ENCODE measurements at places on chromosomes 13 and 19.

GRCh38 chr13:49272296-49272695 lies 24.6 kb downstream of the CDADC1 start:
- no peak for DNase-seq

DNA sequence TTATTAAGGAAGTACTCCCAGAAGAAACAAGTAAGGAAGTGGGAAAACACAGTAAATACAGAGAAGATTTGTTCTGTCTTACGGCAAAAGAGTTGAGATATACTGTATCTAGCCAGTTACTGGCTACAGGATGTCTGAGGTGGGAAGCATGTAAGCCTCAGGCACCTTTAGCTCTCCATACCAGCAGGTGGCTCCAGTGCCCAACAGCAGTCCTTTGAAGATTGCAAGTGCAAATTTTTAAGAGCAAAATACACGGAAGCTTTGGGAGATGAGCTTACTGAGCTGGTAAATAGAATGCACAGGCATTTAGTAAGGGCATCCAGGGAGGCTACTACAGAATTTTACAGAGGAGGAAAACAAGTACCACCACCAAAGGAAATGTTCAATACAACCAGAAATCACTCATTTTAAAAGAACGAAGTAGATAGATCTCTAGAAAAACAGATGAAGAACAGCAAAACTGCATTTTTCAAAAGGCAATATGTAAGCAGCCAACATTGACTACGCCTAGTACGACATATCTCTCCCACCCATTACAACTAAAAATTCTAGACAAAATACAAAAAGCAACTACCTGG lies 57.9 kb upstream of the VSTM2B start:
- DNase-seq, result no peak

GRCh38 chr19:51103926-51104341 lies 4.3 kb downstream of the CTU1 start:
- DNase-seq, result no peak

GRCh38 chr13:74570046-74570445 lies 435.8 kb upstream of the KLF12 start:
- DNase-seq, result no peak

DNA sequence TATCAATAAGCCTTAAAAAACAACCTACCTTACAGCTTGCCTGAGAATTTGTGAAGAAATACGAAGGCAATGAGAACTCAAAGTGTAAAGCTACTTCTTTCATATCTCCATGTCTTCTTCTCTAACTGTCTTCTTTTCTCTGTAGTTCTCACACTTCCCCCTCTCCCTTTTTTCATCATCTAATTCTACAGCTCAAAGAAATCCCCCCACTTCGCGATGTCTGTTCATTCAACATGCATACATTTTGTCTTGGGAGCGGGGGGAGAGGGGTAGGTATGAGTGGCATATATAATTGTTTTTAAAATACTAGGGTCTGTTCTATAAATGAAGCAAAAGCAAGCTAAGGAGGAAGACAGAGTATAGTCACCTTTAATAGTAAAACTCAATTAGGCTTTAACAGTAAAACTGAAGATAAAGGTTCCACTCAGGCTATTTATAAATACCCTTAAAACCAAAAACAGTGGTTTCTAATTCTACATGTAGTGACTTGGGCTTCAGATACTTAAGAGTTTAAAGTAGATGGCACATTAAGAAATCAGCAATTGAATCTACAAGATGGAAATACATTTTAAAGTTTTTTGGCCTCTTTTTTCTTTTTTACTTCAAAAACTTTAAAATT lies 106.9 kb downstream of the KLF12 start:
- DNase-seq, result no peak

DNA sequence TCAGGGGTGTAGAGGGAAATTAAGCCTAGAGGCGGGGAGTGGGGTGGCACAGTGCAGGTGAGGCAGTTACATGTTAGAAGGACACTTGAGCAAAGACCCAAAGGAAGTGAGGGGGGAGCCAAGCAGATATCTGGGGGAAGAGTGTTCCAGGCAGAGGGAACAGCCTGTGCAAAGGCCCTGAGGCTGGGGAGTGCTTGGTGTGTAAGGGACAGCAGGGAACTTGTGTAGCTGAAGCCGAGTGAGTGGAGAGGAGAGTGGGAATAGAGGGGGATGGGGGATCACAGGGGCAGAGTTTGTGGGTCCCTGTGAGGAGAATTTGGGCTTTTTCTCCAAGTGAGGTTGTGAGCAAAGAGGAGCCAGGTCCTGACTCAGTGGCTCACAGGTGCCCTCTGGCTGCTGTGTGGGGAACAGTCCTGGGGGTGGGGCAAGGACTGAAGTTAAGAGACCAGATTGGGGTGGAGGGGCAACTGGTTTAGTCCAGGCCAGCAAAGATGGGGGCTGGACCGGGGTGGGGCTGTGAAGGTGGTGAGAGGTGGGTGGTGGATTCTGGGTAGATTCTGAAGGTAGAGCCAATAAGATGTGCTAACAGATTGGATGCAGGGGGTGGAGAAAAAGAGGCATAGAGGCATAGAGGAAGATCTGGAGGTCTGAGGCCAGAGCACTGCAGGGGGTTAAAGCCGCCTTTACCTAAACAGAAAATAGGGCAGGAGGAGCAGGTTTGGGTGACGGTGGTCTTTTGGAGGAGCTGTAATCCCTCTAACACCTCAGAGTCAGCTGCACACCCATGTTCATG lies 75.3 kb downstream of the CACNA1A start:
- peak; percentile 22 for DNase-seq

GRCh38 chr13:94415500-94416237 lies 63.8 kb downstream of the DCT start:
- DNase-seq, result no peak

DNA sequence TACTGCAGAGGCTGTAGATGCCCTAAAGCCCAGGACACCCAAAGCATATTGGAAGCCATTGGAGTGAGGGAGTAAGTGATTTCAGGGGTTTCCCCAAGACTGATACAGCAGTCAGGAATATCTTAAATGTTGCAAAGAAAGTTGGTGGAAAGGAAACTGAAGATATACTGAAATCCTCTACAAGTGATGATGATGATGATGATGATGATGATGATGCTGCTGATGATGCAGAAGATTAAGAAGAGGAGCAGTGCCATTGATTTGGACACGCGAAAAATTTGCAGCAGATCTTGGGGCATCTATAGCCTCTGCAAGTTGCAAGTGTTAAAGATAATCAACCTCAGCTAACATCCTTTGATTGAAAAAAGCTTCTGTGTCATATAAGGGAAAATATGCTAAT lies 23.8 kb downstream of the ZNF44 start:
- no peak for DNase-seq

DNA sequence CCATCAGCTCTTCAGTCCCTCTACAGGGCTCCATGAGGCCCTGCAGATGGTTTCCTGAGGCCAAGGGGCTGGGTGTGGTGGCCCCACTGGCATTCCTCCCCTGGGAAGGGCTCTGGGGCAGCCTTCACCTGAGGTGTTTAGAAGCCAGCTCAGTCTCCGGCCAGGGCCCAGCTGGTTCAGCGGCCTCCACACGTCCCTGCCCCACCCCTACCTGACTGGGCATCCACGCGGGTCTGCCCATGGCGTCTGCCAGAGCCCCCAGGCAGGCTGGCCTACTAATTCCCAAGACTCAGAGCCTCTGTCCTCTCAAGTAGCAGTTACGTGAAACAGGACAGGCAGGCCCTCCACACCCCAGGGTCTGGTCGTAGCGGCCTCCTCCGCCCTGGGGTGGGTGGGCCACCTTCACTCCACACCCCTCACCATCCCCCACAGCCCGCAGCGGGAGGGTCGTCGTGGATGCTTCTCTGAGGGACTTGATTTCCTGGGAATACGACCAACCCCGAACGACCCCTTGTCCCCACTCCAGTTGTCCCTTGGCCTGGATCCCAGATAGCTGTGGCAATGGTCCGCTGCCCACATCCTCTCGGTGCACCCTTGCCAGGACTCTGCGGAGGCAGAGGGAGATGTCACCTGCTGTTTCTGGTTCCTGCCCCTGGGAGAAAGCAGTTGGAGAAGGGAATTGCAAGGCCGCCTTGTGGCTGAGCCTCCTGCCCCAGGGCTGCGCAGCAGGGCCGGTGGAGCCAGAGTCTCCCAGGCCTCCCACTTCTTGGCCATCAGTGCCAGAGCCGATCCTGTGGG lies 24.3 kb downstream of the CAPN12 start:
- DNase-seq, result no peak

DNA sequence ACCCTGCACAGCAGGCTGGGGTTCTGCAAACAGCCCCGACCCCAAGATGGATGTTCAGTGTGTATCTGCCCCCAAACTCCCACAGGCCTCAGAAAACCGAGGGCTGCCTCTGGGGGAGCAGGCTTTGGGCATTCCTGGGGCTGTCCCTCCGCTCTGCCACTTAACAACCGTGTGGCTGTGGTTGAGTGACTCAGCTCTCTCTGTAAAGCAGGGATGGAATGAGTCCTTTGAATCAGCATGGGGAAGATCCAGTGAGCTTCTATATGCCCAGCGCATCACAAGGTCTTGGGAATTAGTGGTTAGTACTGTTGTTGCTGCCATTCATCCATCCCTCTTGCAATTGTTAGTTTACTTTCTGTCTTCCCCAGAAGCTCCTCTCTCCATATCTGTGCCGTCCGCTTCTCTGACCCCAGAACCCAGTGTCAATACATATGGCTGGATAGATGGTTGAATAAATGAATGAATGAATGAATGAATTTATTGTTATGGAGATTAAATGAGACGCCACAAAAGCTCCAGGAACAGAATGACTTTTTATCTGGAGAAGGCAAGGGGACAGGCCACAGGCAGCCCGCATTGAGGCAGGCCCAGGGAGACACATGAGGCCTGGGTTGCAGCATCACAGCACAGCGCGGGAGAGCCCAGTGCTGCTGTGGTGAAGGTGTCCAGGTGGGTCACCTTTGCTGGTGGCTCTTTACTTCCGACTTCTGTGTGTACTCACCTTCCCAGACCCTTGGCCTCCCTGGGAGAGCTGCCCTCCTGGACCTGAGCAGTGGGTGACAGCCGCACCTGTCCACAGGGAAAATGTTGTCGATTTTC lies 89.2 kb downstream of the RGCC start:
- no peak for DNase-seq

DNA sequence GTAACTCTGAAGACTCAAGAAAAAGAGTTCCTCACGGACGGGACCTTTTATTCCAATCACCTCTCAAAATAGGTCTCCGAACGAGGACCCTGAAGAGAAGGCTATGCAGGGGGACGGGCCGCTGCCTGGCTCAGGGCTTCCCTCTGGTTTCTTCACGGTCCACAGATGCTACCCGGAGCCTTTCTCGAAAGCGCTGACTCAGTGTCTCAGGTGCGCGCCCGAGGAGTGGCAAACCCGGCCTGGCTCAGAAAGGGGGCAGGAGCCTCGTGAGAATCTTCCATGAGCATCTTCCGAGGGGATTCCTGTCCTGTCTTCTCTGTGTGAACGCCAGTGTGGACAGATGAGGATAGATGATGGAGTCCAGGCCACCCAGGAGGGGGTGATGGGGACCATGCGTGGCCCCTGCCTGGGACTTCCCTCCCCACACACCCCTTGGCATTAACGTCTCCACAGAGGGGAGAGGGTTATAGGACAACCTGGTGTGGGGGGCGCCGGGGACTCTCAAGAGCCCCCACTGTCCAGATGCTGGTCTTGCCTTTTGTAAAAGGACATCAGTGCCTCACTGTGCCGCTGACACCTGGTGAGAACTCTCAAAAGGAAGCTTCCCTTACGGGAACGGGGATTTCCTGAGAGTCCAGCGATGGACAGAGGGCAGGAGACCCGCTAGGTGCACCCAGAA lies 16.5 kb downstream of the LSM4 start:
- no peak for DNase-seq

DNA sequence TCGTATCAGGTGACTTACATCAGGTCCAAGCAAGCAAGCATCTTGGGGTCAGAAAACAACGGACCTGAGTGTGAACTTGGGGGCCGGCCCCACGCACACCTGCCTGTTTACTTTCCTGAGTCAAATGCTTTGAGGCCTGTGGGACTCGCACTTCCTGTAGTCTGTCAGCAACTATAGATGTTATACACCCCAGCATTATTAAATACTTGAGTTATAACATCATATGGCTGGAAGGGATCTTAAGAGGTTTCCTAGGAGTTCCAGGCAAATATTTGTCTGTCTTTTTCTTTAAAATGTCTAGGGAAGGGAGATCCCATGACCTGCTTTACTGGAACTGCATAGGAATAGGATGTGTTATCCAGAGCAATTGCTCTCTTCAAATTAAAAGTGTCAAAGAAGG lies 280.6 kb downstream of the SHISA2 start:
- DNase-seq, result no peak

- DNase-seq, result no peak
Measured at GRCh38 chr19:869245-870177, 10.0 kb downstream of the CFD start.

DNA sequence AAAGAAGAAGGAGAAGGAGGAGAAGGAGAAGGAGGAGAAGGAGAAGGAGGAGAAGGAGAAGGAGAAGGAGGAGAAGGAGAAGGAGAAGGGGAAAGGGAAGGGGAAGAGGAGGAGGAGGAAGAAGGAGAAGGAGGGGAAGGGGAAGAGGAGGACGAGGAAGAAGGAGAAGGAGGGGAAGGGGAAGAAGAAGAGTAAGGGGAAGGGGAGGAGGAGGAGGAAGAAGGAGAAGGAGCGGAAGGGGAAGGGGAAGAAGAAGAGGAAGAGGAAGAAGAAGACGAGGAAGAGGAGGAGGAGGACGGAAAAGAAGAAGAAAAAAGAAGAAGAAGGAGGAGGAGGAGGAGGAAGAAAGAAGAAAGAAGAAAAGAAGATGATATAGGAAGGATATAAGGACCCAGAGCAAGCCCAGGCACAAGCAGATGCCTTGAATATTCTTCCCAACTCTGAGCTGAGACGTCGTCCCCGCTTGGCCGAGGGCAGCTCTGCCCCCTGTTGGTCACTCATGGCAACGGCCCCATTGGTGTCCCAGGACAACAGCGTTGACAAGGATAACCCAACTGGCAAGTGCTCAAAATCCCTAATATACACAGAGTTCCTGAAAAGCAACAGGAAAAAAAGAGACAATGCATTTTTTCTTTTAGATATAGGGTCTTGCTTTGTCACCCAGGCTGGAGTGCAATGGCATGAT lies 30.6 kb upstream of the IGSF23 start:
- no peak for DNase-seq

DNA sequence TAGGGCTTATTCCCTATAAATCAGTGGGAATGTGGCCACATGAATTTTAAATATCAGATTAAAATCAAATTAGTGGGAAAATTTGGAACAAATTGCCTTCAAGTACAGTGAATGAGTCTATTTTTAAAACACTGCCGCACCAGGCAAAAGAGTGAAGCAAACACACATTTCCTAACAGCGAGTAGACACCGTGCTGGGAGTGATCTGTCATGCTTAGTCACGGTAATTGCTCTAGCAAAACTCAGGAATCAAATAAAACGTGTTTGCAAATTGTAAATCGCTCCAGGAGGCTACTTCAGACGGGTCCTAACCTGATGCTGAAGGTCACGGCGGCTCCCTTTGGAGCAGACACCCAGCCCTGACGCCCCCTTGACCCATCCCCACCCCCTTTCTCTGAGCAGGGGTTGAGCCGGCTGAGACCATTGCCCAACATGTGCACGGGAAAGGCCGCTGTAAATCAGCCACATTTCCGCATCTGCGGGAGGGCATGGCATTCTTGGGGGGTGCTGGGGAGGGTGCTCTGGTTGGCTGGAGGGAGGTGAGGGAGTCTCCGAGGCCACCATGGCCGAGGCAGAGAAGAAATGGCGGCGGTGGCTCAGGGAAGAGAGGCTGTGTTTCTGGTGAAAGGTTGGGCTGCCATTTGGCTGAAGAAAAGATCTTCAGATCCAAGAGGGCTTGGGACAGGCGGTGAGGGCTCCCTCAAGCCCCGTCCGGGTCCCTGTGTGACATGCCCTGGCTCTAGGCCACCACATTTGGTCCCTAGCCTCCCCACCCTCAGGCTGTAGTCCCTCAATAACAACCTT lies 8.9 kb downstream of the CEBPA start:
- no peak for DNase-seq

Data from T-helper 17 cell (primary cell).